ENCODE measurements at places on chromosomes 16 and 17. TPM values are rescaled to one million over a fixed set of nuclear protein-coding genes. Genes with fewer than 3 reads are reported as not detected.

DNA sequence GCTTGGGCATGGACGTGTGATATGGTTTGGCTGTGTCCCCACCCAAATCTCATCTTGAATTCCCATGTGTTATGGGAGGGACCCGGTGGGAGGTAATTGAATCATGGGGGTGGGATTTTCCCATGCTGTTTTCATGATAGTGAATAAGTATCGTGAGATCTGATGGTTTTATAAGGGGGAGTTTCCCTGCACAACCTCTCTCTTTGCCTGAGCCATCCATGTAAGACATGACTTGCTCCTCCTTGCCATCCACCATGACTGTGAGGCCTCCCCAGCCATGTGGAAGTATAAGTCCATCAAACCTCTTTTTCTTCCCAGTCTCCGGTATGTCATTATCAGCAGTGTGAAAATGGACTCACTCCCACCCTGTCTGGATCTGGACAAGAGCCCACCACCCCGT is 393.4 kb downstream of the SEC14L1 start:
- DNase-seq = no peak

- DNase-seq = no peak
These were observed 1047.9 kb upstream of the RBFOX1 start for GRCh38 chr16:6284731-6285130.

GRCh38 chr16:65235339-65236177 is 113.7 kb upstream of the CDH11 start:
- no peak for DNase-seq

DNA sequence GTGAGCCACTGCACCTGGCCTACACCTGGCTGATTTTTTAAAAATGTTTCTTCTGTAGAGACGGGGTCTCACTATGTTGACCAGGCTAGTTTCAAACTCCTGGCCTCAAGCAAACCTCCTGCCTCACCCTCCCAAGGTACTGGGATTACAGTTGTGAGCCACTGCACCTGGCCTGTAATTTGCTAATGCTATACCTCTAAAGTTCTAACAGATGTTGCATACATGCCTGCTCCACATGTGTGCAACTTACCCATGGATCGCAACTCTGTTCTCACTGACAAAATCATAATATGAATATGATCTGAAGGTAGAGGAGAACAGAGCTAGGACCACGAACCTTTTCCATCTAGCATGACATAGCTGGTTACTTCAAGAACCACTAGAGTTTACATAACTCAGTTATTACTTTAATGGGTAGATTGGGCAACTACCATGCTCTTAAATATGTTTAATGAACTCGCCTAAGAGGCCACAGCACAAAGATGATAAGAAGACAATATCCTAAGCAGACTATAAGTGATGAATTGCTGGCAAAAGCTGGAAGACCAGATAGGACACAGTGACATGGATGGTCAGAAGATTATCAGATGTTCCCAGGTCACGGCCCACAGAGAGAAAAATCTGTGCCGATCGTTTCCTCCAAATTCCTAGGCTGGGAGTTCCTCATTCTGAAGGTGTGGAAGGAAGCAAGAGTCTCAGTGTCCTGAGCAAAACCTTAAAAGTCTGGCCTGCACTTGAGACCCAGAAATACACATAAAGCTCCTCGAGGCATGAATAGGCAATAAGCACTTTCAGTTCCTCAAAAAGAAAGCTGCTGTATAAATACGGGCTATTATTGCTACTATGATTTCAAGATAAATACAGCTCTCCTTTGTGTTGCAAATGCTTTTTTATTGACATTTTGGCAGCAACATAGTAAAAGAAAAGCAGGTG is 53.6 kb upstream of the ICAM2 start:
- no peak for DNase-seq

DNA sequence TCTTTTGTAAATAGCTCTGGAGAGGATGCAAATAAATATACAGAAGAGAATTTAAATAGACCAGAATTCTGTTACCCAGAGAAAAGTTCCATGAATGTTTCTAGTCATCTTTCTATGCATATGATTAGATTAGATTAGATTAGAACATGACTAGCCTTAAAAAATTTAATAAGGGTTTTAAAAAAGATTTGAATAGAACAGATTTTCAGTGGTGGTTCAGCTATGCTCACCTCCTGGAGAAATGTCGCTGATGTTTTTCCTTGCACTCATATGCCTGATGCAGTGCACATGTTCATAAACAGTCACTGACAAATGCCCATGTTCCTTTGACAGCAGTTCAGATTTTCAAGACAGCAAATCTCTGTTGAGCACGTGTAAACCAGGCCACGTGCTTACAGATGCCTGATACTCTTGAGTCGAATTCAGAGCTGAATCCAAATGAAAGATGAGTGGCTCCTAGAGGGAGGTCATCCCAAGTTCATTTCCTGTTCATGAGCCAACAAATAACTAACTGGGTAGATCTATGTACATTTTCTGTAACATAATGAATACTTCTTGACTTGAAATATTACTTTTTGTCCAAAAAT is 19.9 kb upstream of the RAB11FIP4 start:
- DNase-seq = no peak

DNA sequence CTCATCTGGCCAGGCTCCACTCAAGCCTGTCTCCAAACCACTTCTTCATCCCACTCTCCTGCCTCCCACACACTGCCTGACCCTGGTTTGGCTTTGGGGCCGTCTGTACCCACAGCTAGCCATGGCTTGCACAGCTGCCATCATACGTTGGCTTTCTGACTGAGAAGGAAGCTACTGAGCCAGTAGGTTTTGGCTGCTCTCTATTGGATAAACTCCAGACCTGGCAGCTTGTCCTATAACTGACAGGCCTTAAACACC is 3.9 kb downstream of the MIF4GD start:
- DNase-seq = no peak

- no peak for DNase-seq
These were observed 16.3 kb downstream of the ERAL1 start for GRCh38 chr17:28871056-28871579.

GRCh38 chr17:45171338-45172231 is 9.9 kb downstream of the HEXIM2 start:
- no peak for DNase-seq

DNA sequence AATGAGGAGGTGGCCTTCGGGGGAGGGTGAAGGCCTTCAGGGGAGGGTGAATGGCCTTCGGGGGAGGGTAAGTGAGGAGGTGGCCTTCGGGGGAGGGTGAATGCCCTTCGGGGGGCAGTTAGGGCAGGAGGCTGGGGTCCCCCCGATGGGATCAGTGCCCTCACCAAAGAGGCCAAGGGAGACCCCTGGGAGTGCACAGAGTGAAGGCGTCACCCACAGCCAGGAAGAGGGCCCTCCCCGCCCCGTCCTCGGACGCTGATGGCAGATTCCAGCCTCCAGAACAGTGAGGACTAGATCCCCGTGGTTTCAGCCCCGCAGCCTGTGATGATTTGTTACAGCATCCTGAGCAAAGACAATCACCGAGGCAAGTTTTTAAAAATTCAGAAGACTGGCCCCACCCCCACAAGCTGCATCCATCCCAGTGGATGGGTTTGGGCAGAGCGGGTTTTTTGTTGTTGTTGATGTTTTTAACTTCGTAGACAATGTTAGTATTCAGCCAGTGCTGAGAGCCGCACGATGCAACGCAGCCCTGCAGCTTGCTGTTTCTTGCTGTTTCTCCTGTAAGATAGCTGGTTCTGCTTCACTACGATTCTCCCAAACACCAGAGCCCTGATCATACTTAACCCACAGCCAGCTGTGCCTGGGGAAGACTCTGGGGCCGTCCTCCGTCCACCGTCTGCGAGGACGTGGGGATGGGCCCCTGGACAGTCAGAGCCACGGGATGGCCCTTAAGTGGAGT is 40.7 kb upstream of the CBFA2T3 start:
- no peak for DNase-seq

- no peak for DNase-seq
These were observed 15.3 kb upstream of the WNT3 start for GRCh38 chr17:46833840-46834208.

DNA sequence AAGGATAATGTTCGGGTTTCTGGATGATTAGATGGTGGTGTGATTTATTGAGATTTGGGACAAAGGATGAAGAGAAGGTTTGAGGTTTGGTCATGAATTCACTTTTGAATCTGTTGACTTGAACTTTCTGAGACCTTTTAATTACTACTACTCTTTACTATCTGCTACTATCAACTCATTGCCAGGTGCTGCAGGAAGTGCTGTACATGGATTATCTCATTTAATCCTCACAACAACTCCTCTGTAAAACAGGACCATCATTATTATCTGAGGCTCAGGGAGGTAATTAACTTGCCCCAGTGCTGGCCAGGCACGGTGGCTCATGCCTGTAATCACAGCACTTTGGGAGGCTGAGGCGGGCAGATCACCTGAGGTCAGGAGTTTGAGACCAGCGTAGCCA is 2.9 kb upstream of the ANKRD40 start:
- no peak for DNase-seq

Gene CHP2
- total RNA-seq = not detected

Gene TEX14
- 0.92 TPM for total RNA-seq

Gene PRAC1
- total RNA-seq = not detected

Gene ZNF821
- total RNA-seq = 6.3 TPM

Gene ABCC3
- 143 TPM for total RNA-seq

Gene NECAB2
- total RNA-seq = not detected

Gene GNGT2
- not detected for total RNA-seq

Measured in thoracic aorta (tissue), 2 donors.